ENCODE measurements at places on chromosomes 16 and 17.
A peak's percentile ranks its signal among the peaks of the same experiment; 100 is the strongest.

DNA sequence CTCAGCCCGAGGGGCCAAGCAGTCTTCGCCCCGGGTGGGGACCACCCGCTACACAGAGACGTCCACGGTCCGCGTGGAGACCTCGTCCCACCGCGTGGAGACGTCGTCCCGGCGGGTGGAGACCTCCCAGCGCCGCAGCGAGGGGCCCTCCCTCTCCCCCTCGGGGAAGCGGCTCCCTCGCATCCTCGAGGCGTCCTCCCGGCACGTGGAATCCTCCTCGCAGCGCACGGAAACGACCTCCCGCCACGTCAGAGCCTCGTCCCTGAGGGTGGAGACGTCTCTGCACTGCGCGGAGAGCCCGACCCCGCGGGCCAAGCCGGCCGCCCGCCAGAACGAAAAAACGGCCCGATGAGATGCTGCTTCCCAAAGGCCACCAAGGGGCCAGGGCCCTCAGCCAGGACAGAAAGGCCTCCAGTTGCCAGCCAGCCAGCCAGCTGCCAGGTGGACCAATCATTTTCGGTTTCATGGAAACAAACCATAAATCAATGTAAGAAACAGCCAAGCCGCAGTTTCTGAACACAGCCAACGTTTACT lies 424 bp downstream of the C17orf100 start:
- no peak for DNase-seq

DNA sequence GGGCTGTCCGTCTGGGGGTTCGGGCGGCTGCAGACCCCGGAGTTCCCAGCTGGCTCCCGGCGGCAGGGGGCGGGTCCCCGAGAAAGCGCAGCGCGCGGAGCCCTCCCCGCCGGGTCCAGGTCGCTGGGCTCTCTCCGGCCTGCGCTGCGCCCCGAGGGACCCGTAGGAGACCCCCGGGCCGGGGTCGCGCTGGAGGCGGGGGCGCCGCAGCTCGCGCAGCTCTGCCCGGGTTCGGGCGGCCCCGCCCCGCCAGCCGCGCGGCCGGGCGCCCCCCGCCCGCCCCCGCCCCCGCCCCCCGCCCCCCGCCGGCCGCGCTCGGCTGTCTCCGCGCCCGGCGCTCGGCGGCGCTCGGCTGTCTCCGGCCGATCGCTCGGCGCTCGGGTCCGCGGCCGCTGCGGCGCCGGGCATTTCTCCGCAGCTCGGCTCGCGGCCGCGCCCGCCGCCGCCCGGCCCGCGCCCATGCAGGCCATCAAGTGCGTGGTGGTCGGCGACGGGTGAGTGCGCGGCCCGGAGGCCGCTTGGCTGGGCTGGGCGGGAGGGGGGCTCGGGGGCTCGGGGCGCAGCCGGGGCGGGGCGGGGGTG lies at the start of gene RAC3:
Gene RAC3, plus strand, starts transcription at position 376 of the 582 bp plus-strand sequence. Its CDS starts 84 bp downstream, at position 460.
- DNase-seq, result no peak

DNA sequence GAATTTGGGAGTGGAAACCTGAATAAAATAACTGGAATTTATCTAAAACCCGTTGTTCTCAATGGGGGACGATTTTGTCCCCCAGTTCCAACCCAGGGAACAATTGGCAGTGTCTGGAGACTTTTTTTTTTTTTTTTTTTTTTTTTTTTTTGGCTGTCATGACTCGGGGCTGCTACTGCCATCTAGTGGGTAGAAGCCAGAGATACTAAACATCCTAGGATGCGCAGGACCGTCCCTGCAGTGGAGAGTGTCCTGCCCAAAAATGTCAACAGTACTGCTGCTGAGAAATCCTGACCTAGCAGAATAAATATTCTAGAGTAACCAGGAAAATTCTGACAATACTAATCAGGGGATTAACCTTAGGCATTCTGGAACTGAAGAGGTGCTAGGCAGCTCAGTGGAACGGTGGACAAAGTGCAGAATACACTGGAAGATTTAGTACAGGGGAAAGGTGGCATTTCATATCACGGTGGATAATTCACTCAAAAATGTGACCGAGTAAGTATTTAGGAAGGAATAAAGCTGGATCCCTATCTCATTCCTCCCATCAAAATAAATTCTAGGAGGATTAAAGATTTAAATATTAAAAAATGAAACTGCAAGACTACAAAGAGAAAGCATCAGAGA lies 107.6 kb downstream of the SPECC1 start:
- peak; percentile 30 for DNase-seq

- DNase-seq, result no peak
Measured at GRCh38 chr17:63525190-63525946, 2.2 kb downstream of the KCNH6 start.

GRCh38 chr16:181565-182021 lies 1.3 kb downstream of the HBQ1 start:
- DNase-seq, result no peak

DNA sequence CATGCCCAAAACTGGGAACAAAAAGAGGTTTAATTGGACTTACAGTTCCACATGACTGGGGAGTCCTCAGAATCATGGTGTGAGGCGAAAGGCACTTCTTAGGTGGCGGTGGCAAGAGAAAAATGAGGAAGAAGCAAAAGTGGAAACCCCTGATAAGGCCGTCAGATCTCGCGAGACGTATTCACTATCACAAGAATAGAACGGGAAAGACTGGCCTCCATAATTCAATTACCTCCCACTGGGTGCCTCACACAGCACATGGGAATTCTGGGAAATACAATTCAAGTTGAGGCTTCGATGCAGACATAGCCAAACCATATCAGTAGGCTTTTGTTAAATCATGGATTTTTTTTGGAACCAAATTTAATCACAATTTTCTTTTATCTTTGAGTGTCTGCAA lies 24.4 kb downstream of the RBL2 start:
- DNase-seq, result no peak

GRCh38 chr16:89791278-89791995 lies 25.0 kb downstream of the FANCA start:
- DNase-seq, result no peak

DNA sequence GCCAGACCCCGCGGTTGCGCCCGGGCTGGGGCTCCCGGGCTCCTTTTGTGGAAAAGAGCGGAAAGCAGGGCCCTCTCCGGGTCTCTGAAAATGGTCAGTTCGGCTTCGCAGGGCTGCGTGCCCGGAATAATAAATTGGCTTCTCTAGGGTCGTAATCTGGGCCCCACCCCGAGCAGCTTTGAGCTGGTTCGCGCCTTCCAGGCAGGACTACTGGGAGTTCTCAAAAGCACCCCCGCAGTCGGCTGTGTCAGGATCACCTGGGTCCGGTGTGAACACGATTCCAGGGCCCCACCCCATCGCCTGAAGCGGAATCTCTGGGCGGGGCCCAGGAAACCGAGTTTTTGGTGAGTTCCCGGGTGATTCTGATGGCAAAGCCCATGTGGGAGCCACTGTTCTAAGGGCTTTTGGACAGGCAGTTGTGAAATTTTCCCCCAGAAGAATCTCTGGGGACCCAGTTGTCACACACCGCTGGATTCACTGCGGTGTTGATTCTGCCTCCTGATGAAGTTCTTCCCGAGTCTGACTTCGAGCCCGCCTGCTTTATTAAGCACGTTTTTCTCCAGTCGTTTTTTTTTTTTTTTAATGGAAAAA lies 77.0 kb downstream of the MRC2 start:
- no peak for DNase-seq

DNA sequence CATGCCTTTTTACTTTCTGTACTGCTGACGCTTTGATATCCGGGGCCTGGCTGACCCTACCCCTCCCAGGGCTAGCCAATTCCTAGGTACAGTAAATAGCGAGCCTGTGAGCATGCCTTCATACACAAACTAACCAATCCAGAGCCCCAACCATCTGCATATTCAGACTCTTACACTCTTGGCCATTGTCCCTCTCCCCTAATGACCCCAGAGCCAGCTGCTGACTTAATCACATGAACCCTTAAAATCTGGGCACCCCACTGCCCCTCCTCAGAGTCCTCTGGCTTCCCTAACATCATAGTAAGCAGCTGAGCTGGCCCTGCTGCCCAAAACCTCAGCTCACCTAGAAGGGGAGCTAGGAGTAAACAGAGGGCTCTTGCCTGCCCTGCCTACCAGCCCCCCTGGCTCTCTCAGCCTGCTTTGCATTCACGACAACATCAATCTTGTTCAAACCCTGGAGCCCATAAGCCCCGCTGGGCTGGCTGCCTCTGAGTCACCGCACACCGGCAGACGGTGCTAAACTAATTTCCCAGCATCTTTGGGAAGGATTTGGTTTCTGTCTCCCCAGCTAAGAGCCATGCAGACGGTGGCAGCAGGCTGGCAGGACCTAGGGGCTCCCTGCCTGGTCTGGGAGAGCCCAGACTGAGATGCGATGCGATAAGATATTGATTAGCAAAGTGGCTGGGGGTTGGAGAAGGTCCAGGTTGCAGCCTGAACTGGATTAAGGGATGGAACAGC lies 63.2 kb downstream of the CLEC19A start:
- DNase-seq, result no peak

DNA sequence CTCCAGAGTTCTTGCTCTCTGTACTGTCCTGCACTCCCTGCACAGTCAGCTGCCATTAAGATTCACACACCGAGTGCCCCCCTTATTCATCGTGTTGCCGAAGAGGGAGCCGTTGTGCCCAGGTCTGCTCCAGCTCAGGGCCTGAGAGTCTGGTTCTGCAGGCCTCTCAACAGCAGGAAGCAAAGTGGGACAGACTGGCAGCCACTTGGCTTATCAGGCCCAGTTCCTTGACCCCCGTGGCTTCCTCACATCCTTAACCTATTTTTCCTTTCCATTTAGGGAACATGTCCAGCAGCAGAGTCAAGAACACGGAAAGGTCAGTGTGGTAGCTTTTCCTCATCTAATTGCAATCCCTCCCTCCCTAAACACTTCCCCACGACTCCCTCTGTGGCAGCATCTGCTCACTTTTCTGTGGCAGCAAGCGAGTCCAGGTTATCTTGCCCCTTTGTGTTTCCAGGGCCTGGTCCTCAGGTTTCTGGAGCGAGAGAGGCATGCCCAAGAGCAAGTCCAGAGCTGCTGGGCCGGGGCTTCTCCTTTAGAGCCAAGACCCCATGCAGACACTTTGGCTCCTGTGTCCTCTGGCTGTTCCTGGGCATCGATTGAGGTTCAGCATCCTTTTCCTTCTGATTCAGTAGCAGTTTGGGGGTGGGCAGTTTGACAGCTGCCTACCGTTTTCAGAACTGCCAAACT lies 22.1 kb upstream of the ADAM11 start:
- no peak for DNase-seq

- DNase-seq, result no peak
Measured at GRCh38 chr16:3032624-3033023, 4.1 kb downstream of the BICDL2 start.

GRCh38 chr17:19022747-19023146 lies 18.2 kb upstream of the FAM83G start:
- no peak for DNase-seq

GRCh38 chr17:50151937-50152547 lies 1.6 kb upstream of the PPP1R9B start:
- DNase-seq, result peak; percentile 74

- DNase-seq, result peak; percentile 85
Measured at GRCh38 chr17:330993-331701, 21.5 kb downstream of the RPH3AL start.

DNA sequence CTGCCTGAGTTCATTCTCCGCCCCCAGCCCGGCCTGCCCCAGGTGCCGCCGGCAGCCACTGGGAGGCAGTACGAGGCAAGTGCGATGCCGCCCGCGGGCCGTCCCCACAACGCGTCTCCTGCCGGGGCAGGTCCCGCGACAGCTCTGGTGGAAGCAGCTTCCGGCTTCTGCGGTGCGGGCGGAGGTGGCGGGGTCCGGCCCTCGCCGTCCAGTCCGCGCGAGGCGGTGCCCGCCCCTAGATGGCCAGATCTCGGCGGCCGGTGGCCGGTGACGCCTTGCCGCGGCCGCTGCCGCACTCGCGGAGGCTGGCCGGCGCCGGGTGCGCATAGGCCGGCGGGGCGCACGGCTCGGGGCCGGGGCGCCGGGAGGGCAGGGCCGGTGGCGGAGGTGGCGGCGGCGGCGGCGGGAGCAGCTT lies 1.8 kb downstream of the GJD3 start:
- peak; percentile 66 for DNase-seq

- DNase-seq, result no peak
Measured at GRCh38 chr16:48999508-48999907, 282.1 kb downstream of the CBLN1 start.

DNA sequence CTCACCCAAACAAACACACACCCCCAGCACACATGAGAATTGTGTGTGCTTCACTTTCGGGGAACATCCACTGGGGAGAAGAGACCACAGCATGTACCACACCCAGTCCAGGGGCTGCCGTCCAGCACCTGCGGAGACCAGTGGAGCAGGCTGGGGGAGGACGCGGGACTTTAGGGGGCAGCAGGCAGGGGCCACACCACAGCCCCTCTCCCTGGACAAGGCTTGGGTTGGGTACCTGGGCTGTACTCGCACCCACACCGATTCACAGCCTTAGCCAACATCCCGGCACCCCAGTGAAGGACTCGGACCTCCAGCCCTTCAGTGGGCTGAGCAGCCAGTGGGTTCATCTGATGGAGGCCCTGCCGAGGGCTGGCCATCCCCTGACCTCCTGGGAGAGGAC lies 63.3 kb downstream of the RBFOX3 start:
- no peak for DNase-seq

- DNase-seq, result no peak
Measured at GRCh38 chr17:74407384-74407783, 24.5 kb upstream of the GPRC5C start.

GRCh38 chr16:65118871-65119270 lies 3.0 kb downstream of the CDH11 start:
- no peak for DNase-seq

DNA sequence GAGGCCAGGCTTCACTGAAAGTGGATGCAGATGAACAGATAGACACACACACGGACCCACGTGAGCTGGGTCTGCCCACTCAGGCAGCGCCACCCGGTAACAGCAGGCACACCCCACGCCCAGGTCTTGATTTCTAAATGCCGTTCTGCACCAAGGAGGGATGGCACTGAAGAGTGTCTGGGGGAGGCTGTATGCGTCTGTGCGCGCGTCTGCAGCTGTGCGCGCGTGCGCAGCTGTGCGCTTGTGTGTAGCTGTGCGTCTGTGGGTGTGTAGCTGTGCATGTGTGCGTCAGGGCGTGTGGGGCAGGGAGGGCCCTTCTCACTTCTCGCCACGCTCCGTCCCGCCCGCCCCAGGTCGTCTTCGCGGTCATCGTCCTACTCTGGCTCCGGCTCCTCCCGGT lies 15.5 kb upstream of the IL17C start:
- DNase-seq, result no peak

DNA sequence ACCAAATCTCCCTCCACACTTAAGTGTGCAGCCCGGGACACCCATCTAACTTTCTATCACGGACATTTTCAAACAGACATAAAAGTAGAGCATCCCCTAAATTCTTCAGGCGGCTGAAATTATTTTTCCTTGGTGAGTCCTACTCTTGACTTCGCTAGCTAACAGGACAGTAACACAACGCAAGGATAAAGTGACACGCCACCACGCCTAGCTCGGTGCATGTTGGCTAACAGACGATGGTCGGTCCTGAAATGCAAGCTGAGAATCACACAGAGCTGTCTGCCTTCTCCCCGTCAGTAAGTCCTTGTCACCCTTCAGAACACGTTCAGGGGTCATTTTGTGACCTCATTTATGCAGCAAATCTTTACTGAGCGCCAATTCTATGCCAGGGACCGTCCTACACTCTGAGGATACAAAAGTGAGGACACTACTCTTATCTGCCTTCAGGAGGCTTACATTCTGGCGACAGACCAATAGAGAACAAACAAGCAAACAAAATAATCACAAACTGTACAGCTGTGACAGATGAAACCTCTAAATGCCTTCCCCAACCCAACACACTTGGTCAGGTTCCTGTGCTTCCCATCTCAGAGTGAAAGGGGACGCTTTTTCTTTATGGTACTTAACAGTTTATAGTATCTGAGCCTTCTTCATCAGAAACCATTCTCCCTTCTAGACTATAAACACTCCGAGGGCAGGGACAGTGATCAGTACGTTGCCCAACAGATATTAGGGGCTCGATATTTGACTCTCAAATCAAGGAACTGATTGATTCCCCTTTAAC lies 1.3 kb downstream of the NTAN1 start:
- DNase-seq, result no peak

All from Jurkat, Clone E6-1 (cell line).